ENCODE measurements at places on chromosomes 7 and 10. TPM values are rescaled to one million over a fixed set of nuclear protein-coding genes. Genes with fewer than 3 reads are reported as not detected.

KCNMA1 gene
- polyA plus RNA-seq = 6.5 TPM

HOGA1 gene
- polyA plus RNA-seq = 0.91 TPM

ENTPD1 gene
- polyA plus RNA-seq = 5.5 TPM

TWIST1 gene
- polyA plus RNA-seq = 0.55 TPM

ANXA8 gene
- 13.7 TPM for polyA plus RNA-seq

HHEX gene
- 15.3 TPM for polyA plus RNA-seq

ABCB8 gene
- polyA plus RNA-seq = 28.9 TPM

SLC35G1 gene
- 1.6 TPM for polyA plus RNA-seq

COL28A1 gene
- 2.2 TPM for polyA plus RNA-seq

PBLD gene
- polyA plus RNA-seq = 1.4 TPM

MMP21 gene
- 0.03 TPM for polyA plus RNA-seq

HOXA9 gene
- 0.85 TPM for polyA plus RNA-seq

OPN4 gene
- polyA plus RNA-seq = not detected

HYAL4 gene
- polyA plus RNA-seq = 0.07 TPM

PVRIG gene
- polyA plus RNA-seq = 0.41 TPM

METTL2B gene
- polyA plus RNA-seq = 11.5 TPM

ODAD2 gene
- 1.8 TPM for polyA plus RNA-seq

UFSP1 gene
- 5.2 TPM for polyA plus RNA-seq

SLC18A3 gene
- not detected for polyA plus RNA-seq

RSBN1L gene
- polyA plus RNA-seq = 9.0 TPM

TEX47 gene
- not detected for polyA plus RNA-seq

CLCN1 gene
- polyA plus RNA-seq = not detected
